H4 (cell line): ENCODE measurements at places on chromosomes 3 and 15. TPM values are rescaled to one million over a fixed set of nuclear protein-coding genes. Genes with fewer than 3 reads are reported as not detected.

DNA sequence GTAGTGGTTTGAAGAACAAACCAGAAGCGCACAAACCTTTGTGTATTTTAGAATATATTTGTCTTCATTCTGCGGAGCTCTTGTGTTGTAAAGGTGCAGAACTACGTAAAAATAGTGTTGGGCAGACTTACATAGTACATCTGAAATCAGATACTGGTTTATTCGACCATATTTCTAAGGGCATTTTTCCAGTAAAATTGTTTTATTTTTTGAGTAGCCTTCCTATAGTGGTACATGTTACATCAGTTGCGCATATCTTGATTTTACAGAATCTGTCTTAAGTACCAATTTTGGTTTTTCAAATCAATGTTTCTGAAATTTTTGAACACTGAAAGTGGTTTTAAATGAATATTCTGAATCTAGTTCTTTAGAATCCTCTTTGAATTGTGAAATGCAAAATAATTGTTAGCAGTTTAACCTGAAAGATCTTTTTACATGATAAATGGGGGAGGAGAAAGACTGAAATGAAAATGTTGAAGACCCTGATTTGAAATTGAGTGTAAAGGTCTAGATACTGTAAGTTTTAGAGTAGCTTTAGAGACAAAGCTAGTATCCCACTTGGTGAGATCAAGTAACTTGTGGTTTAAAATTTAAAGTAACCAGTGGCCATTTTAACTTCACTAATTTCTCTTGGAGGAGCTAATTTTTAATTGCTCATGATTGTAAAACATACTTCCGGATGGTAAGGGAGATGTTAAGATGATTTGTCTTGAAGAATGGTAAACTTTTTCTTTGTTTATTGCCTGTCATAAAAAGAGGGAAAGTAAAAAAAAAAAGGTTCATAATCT, 15.5 kb upstream of the CHD2 start:
- DNase-seq = no peak

- DNase-seq = no peak
Measured at GRCh38 chr3:7332696-7333095, 471.8 kb downstream of the GRM7 start.

HHLA2 gene
- total RNA-seq = not detected in 2 replicates

- DNase-seq = no peak
Measured at GRCh38 chr3:123783811-123784210, 100.3 kb downstream of the MYLK start.

DNA sequence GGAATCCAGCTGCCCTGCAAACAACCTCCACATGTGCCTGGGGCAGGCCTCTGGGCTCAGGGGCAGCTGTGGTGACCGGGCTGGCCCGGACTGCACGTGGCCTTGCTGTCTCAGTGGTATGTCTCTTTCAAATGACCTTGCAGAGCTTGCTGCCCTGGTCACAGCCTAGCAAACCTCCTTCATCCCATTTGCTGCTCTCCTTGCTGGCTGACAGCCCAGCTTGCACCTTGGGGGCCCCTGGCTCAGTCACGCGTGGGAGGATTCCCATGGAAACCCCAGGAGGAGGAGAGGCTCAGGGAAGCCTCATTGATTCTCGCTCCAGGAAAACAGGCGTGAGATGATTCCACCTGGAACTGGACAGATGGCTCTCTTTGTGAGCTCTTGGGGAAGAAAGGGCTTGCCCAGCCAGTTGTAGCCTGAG, 5.6 kb downstream of the SPSB4 start:
- no peak for DNase-seq

ECE2 gene
- total RNA-seq = not detected in 2 replicates

DOCK3 gene
- 0.02 and 0.12 TPM in 2 replicates for total RNA-seq

DNA sequence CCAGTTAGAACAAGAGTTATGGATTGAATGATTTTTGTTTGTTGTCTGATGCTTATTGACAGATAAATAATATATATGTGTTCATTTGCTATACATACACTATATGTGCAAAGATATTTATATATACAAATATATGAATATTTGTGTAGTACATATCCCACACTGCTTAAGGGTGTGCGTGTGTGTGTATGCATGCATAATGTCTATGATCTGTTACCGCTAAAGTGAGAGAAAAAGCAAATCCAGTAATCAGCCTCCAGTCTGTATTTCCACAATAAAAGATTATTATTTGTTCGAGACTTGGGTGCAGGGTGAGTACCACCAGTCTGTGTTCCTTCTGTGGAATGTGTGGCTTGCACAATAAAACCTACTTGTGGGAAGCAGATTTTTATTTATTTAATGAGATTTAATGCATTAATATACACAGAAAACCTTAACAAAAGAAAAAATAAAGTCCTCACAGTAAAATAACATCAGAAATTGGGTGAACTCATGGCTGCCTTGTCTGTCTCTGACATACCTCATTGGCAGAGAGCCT, 366.0 kb upstream of the TBL1XR1 start:
- DNase-seq = no peak

DNA sequence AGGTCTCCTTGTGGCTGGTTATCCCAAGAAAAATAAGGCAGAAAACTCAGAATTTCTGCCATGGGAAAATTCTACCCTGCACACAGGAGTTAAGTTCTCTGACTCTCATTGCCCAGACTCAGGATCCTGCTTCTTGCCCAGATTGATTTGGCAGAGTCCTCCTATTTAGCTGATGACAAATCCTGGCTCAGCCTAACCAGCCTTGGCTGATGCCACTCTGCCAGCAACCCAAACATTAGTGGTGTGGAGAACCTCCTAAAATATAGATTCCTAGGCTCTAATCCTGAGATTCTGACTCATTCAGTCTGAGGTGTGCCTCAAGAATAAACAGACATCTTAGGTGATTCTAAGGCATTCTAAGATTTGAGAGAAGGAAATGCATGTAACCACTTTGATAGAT, 60.5 kb upstream of the ACTC1 start:
- peak; percentile 21 for DNase-seq

GRCh38 chr15:77017761-77018720, 23.1 kb downstream of the PSTPIP1 start:
- DNase-seq = no peak

GRCh38 chr3:198079771-198080520, 119.9 kb downstream of the LMLN start:
- no peak for DNase-seq

WDR72 gene
- 11.5 and 14.6 TPM in 2 replicates for total RNA-seq

EIF1B gene
- total RNA-seq = 11.4 and 16.2 TPM in 2 replicates

DNA sequence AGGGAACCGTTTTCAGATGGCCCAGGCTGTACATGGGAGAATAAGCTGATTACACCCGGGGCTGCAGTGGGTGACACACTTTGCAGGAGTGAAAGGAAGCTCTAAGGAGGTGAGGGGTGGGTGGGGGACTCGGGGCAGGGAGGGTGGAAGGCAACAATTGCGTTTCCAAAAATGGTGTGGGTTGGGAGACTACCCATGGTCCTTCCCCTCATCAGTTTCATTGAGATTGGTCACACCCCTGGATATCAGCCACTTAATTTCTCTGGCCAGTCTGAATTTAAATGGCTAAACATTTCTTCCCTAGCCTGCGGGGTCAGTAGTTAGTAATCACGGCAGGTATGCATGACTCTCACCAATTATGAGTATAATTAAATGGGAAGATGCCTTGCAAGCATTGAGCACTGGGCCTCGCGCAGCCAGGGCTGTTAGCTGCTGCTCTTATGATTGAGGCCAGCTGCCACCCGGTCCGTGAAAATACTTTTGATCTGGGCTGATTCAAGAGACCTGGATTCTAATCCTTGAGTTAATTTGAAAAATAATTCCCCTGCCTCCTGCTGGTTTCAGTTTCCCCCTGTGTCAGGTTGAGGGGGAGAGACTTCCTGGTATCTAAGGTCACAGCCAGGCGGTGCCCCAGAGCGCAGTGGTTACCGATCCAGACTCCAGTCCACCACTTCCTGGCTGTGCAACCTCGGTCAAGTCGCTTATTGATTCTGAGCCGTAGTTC, 23.3 kb downstream of the SLC6A6 start:
- no peak for DNase-seq

- DNase-seq = no peak
Measured at GRCh38 chr15:78390242-78390641, 47.8 kb upstream of the IREB2 start.

DNA sequence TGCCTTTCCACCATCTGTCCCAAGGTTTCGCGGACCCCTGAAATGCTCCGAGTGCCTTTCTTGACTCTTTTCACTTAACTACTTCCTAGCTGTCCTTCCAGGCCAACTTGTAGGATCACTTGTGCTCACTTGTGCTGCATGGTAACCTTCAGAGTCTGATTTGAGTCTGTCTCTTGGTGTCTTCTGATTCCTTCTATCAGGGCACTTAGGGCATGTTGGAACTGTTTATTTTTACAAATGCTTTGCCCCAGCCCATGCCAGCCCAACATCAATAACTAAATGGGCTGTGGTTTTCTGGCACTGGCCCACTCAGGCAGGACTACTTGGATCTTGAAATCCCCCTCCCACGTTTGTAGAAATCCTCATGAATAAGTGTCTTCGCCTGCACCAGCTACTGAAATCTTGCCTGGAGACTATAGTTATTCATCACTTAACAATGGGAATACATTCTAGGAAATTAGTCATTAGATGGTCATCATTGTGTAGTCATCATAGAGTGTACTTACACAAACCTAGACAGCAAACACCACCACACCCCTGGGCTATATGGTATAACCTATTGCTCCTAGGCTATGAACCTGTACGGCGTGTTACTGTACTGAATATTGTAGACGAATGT, 123.1 kb upstream of the STRIT1 start:
- DNase-seq = no peak
